Choroid plexus epithelial cell (primary cell): ENCODE measurements at places on chromosomes 1 and 21.

- peak; percentile 8 for DNase-seq
Measured at GRCh38 chr1:119829625-119830024, 18.4 kb upstream of the REG4 start.

DNA sequence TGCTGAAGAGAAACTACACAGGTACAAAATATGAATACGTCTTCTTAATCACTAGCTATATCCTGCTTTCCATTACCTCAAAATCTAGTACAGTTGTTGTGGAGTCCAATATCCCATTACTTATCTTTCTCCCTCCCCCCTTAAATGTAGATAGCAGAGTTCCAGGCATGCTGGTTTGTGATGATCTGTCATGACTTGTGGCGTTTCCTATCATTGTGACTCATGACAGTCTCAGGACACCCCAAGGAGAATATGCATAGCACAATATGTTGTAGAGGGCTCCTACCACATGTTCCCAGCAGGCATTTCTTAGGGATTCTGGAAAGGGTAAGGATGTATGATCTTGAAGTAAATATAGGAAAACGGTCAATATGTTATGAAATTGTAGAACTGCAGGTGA, 206.9 kb downstream of the USH2A start:
- no peak for DNase-seq

GRCh38 chr1:155205969-155206593, 1.6 kb downstream of the THBS3 start:
- DNase-seq, result no peak

DNA sequence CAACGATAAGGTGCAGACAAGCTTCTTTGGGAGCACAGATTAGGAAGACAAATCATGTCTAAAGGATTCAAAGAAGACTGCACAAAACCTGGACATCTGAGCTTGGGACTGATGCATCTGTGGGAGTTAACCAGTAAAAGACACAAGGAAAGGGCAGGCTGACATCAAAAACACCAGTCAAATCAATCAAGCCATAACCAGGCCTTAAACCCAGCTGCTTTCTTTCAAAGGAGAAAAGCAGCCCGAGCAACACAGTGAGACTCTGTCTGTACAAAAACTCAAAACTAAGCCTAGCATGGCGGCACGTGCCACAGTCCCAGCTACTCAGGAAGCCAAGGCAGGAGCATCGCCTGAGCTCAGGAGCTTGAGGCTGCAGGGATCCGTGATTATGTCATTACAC, 411.6 kb downstream of the SMYD3 start:
- DNase-seq, result no peak

DNA sequence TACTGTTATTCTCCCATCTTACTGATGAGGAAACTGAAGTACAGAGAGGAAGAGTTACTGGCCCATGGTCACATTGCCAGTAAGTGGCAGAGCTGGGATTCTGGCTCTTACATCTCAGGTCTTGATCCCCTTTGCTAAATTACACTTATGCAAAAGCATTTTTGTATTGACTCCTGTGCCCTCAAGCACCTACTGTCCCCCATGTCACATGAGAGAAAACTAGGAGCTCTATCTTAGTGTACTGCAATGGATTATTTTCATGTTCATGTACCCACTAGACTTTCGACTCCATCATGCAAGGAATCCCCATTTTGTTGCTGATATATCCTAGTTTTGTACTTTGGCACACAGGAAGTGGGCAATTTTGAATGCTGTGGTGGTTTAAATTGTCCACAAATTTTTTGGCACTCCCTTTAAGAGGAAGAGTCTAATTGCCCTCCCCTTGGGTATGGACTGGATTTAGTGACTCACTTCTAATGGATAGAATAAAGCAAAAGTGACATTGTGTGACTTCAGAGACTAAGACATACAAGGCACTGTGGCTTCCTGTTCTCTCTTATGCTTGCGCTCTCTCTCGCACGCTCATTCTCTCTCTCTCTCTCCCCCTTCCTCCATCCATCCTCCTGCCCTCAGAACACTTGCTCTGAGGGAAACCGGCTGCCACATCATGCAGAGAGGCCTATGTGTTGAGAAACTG, 43.5 kb upstream of the JAK1 start:
- no peak for DNase-seq
